ENCODE measurements at places on chromosomes 3 and 15.
A peak's percentile ranks its signal among the peaks of the same experiment; 100 is the strongest.

- DNase-seq = no peak
Observed at GRCh38 chr15:50906954-50907600, 1.4 kb upstream of the AP4E1 start.

DNA sequence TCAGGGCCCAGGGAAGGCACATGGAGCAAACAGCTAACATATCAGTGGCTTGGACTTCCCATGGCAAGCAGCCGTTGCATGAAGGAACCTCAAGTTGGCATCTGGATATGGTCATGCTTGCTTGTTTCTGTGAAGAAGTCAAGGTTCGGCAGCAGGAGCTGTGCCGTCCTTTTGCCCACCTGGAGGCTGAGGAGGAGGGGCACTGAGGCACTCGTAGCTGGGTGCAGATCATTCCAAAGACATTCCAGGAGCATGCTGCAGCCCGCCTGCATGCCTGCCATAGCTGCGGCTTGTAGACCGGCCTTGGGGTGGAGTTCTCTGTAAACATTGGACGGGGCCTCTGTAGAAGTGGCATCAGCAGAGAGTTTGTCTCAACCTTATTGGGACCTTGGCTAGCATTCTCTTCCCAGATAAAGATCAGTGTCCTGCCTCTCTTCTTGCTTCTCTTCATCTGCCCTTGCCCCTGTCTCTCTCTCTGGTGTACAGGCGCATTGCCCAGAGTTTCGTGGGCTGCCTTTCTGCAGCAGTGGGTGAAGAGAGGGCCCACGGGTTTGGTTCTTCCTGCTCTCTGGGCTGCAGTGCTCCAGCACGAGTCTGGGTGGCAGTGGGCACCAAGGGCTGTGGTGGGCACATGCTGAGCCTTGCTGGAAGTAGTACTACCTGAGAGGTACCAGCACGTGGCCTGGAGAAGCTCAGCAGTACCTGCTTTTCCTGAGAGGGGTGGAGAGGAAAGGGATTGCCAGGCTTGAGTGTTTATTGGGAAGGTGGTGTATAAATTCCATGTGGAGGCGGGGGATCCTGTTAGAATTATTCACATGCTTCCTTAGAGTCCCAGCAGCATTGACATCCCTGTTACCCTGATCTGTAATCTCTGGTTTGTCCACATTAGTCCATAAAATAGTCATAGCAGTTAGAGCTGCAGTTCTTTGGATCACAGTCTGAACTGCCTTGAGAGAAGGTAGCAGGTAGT, 49.4 kb downstream of the CHCHD6 start:
- no peak for DNase-seq

DNA sequence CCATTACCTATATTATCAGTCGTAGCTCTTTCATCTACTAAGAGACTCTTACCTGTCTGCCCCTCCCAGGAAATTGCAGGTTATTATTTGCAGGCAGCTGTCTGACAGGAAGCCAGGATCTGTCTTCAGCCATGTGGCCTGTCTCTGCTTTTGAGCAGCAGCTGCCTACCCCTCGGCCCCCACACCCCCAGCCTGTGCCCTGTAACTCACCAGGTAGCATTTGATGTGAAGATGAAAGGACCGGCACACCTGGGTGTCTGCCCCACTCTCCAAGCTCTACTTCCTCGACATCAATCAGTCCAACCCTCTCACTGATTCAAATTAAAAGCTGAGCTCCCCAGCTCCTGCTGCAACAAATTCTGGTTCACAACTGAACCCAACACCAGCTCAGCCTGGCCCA, 197.2 kb upstream of the CTNNB1 start:
- DNase-seq = peak; percentile 29

DNA sequence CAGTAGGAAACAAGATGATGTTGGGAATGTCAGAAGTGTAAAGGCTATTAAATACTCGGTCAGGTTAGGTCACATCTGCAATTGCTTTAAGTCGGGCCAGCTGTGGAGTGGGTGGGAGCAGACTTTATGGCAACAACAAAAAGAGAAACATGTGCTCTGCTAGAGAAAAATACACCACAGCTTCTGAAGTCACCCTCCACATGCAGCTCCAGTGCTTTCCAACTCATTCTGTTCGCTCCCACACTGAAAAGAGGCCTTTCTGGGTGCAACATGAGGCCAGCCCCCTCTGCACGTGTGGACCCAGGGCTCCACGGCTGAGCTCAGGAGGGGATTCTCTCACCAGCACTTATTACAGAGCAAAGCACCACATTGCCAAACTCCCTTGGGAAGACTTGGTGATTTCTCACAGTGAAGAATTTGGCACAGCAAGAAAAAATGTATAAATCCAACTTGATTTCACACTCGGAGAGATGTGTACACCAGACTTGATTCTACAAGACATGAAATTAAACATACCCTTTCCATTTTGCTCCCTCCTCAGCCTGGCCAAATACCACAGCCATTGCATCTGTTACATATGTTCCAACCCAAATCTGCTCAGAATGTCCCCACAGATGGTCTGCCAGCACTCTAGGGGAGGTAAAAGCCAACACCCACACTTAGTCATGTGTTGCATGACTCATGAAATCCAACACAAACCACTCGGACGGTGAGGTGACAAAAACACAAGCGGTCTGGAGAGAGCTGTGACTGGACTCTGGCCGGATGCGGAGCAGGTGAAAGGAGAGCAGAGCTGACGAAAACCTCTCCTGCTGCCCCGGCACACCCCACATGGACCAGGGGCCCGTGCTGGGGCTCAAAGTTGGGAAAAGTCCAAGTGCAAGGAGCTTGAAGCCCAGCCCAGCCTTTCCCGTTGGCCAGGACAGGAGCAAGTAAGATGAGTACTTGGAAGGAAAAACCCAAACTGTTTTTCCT, 74.6 kb downstream of the ITGB5 start:
- no peak for DNase-seq

DNA sequence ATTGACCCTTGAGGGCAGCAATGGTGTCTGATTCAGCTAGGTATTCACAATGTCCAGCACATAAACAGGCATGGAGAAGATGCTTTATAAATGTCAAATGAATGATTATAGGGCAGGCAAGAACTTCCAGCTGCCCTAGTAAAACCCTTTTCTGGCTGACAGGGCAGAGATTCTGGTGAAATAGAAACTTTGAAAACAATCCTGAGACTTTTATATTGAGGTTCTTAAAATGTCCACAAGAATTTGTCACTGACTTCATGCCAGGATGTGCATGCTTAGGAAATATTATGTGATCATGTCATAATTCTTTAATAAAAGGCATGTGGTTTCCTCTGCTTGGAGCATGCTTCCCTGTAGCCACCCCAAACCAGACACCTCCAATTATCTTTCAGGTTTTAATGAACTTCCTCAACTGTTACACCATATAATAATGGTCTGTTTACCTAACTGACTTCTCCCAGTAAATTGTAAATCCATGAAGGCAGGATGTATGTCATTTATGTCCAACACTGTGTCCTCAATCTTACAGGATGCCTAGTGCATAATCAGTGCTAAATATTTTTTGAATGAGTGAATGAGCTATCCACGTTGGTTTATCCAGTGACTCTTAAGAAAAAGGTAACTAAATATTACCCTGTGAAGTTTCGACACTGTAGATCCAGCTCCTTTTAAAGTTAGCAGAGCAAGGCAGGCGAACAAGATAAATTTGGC, 43.4 kb upstream of the CLRN1 start:
- no peak for DNase-seq

- DNase-seq = no peak
Observed at GRCh38 chr3:144178607-144179006, 207.0 kb downstream of the DIPK2A start.

GRCh38 chr3:171064461-171064860, 37.9 kb upstream of the SLC2A2 start:
- DNase-seq = no peak

GRCh38 chr15:69272139-69272538, 26.6 kb upstream of the PAQR5 start:
- DNase-seq = no peak

DNA sequence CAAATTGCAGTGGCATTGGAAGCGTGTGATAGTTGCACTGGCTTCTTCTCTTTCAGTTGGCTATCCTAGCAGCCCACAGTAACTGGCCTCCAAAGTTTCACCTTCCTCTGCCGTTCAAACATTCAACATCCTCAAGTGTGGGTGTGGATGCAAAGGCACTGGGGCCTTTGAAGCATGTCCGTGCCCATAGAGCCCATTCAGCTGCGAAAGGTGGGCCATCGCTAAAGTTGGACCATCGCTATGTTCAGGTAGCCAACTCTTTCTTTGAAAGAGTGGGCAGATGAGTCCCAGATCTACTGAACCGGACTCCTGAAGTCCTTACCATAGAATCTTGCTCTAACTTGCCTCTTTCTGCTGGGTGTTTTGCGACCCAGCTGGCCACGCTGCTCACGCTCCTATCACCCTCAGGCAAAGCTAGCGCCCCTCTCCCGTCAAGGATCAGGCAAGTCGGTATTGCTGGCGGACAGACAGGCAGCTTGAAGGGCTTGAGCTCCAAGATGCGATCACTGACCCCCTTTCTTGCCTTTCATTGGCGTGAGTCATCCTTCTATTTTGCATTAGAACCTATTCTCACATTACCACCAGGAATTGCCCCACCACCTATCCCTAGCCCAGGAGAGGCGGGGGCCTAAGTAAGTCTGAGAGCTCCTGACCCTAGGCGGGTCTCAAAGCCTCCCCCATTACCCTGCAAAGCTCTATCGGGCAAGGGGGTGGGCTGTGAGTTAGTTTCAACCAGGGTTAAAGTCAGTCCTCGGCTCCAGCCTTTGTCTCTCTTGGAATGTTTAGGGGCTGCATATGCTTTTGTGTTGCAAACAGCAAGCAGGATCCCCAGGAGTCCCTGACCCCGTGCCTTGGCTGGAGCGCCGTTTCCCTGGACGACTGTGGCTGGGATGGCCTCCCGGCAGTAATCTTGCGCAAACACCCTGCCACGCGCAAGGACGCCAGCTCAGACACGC, 28.7 kb downstream of the ZIC4 start:
- no peak for DNase-seq

DNA sequence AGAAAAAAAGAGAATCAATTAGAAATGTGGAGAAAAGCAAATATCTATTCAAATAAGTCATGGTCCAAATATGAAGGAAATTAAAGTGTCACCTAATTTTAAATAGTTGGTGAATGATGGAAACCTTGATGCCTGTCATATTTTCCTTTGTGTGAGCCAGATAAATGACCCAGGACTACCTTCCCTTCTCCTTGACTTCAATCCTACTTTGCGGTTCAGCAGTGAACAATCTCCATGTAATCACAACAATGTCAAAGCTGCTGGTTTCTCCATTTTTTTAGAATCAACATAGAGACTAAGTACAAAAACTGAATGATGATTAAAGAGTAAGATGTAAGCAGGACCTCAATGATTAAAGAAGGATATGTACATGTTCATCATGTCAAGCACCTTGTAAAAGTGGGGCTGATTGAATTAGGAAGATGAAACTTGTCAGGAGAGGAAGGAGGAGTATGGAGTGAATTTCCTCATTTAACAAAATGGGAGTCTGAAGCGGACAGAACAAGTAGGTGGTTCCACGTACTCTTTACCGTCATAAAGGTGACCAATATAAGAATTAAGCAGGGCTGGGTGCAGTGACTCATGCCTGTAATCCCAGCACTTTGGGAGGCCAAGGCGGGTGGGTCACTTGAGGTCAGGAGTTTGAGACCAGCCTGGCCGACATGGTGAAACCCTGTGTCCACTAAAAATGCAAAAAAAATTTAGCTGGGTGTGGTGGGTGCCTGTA, 43.1 kb downstream of the TRPM1 start:
- no peak for DNase-seq

DNA sequence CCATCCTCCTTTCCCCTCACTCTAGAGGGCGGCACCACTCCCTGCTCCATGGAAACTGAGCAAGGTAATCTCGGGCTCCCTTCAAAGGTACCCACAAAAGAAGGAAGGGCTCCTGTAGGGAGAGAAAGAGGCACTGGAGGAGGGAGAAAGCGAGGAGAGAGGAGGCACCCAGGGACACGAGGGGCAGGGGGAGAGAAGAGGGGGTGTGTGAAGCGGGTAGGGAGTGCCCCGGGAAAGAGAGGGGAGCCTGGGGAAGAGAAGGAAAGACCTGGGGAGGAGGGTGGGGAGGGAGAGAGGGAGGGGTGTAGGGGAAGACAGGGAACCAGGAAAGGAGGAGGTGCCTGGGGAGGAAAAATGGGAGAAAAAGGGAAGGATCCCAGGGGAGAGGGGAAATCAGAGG, 523 bp downstream of the VILL start:
- DNase-seq = no peak

- DNase-seq = no peak
Observed at GRCh38 chr3:15557511-15557946, 36.0 kb upstream of the COLQ start.

GRCh38 chr15:56040081-56041035, 46.9 kb upstream of the NEDD4 start:
- DNase-seq = no peak

GRCh38 chr3:49718858-49719213, 648 bp downstream of the AMIGO3 start:
- no peak for DNase-seq

- no peak for DNase-seq
Observed at GRCh38 chr15:75369897-75370581, 1.6 kb upstream of the MAN2C1 start.

GRCh38 chr3:127834771-127835170, 12.5 kb upstream of the MGLL start:
- no peak for DNase-seq

- DNase-seq = no peak
Observed at GRCh38 chr3:47646362-47646761, 67.7 kb upstream of the CSPG5 start.

GRCh38 chr3:94269763-94270162, 206.9 kb downstream of the NSUN3 start:
- no peak for DNase-seq
